Uterine smooth muscle cell (primary cell): ENCODE measurements at places on chromosomes 1 and 21. TPM values are rescaled to one million over a fixed set of nuclear protein-coding genes. Genes with fewer than 3 reads are reported as not detected.

Gene ZNF281
- total RNA-seq, result 31.9 and 43.6 TPM in 2 replicates

Gene CD34
- 0.25 TPM in 1 of 2 replicates, not detected in the other for total RNA-seq

Gene OR2W3
- total RNA-seq, result not detected in 2 replicates

Gene ANGPTL3
- not detected in 2 replicates for total RNA-seq

Gene CD5L
- total RNA-seq, result not detected in 2 replicates

Gene CLEC20A
- not detected in 2 replicates for total RNA-seq

Gene S1PR1
- 11.0 and 12.2 TPM in 2 replicates for total RNA-seq

Gene NTMT2
- total RNA-seq, result not detected in 2 replicates

Gene CSF1
- total RNA-seq, result 69.7 and 108 TPM in 2 replicates

Gene ARHGAP30
- not detected in 2 replicates for total RNA-seq

Gene MYBPH
- 0.11 and 0.75 TPM in 2 replicates for total RNA-seq

Gene RNF186
- total RNA-seq, result 0.12 TPM in 1 of 2 replicates, not detected in the other

Gene NBPF20
- 4.2 and 6.1 TPM in 2 replicates for total RNA-seq

Gene AUNIP
- total RNA-seq, result 1.7 and 5.6 TPM in 2 replicates

Gene CD1E
- not detected in 2 replicates for total RNA-seq

Gene SPRR2E
- total RNA-seq, result not detected in 2 replicates

Gene SYT6
- total RNA-seq, result not detected in 2 replicates

Gene DPYD
- 49.2 and 50.5 TPM in 2 replicates for total RNA-seq

Gene LDLRAD1
- total RNA-seq, result under 0.01 TPM in 1 of 2 replicates, not detected in the other

Gene ERICH3
- total RNA-seq, result not detected in 2 replicates

Gene OR2T11
- total RNA-seq, result not detected in 2 replicates

Gene OR10Z1
- under 0.01 and 0.22 TPM in 2 replicates for total RNA-seq

Gene CFAP141
- total RNA-seq, result not detected in 2 replicates

Gene ATAD3B
- 16.9 and 35.3 TPM in 2 replicates for total RNA-seq

Gene GUCA2B
- total RNA-seq, result not detected in 2 replicates

Gene C1orf87
- not detected in 2 replicates for total RNA-seq

Gene RGL1
- total RNA-seq, result 18.0 and 19.5 TPM in 2 replicates

Gene KCNN3
- total RNA-seq, result under 0.01 TPM in 2 replicates

Gene TLR5
- under 0.01 TPM in 1 of 2 replicates, not detected in the other for total RNA-seq

Gene CD53
- not detected in 2 replicates for total RNA-seq

Gene CFAP45
- 0.62 and 1.1 TPM in 2 replicates for total RNA-seq

Gene AK5
- total RNA-seq, result 45.2 and 49.5 TPM in 2 replicates

Gene GUCA2A
- not detected in 2 replicates for total RNA-seq

Gene KLHDC9
- total RNA-seq, result 1.3 and 1.6 TPM in 2 replicates

Gene CATSPERE
- 0.33 and 1.9 TPM in 2 replicates for total RNA-seq

Gene SDE2
- total RNA-seq, result 31.8 and 34.0 TPM in 2 replicates

Gene C1orf116
- under 0.01 TPM in 2 replicates for total RNA-seq

Gene CHIA
- total RNA-seq, result not detected in 2 replicates

Gene SEMA4A
- 0.66 and 1.2 TPM in 2 replicates for total RNA-seq

Gene IER5
- 27.6 and 38.7 TPM in 2 replicates for total RNA-seq

Gene C1orf50
- total RNA-seq, result 4.8 and 8.2 TPM in 2 replicates

Gene RGS16
- total RNA-seq, result 0.22 and 1.00 TPM in 2 replicates

Gene KCNJ15
- 0.75 and 1.2 TPM in 2 replicates for total RNA-seq

Gene ADAM30
- not detected in 2 replicates for total RNA-seq

Gene BMP8B
- under 0.01 TPM in 2 replicates for total RNA-seq

Gene PTPRU
- 19.1 and 22.5 TPM in 2 replicates for total RNA-seq

Gene PADI2
- under 0.01 TPM in 1 of 2 replicates, not detected in the other for total RNA-seq

Gene GPR37L1
- total RNA-seq, result not detected in 2 replicates

Gene CFAP107
- total RNA-seq, result 0.12 TPM in 1 of 2 replicates, not detected in the other

Gene S100A12
- total RNA-seq, result not detected in 2 replicates

Gene GJC2
- 7.4 and 9.7 TPM in 2 replicates for total RNA-seq
